ENCODE measurements at places on chromosomes 2 and 18.
A peak's percentile ranks its signal among the peaks of the same experiment; 100 is the strongest.

GRCh38 chr18:5444847-5445246 lies 99.0 kb downstream of the EPB41L3 start:
- no peak for DNase-seq

DNA sequence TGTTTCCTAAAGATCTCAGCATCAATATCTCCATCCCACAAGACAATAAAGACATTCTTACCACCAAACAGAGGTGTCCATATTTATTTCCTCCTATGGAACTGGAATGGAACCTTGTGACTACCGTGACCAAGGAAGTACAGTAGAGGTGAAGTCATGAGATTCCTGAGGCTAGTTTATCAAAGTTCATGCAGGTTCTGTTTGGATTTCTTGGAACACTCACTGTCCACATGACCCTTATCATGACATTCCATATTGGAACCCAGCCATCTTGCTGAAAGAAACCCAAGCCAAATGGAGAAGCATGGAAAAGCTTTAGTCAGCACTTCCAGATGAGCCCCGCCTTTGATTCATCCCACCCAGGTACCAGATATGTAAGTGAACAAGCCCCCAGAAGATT lies 516.0 kb upstream of the POU3F3 start:
- no peak for DNase-seq

GRCh38 chr2:130756053-130756873 lies 923 bp downstream of the AMER3 start:
- peak; percentile 13 for DNase-seq

- no peak for DNase-seq
These were observed 50.4 kb downstream of the PKP4 start for GRCh38 chr2:158507141-158507540.

DNA sequence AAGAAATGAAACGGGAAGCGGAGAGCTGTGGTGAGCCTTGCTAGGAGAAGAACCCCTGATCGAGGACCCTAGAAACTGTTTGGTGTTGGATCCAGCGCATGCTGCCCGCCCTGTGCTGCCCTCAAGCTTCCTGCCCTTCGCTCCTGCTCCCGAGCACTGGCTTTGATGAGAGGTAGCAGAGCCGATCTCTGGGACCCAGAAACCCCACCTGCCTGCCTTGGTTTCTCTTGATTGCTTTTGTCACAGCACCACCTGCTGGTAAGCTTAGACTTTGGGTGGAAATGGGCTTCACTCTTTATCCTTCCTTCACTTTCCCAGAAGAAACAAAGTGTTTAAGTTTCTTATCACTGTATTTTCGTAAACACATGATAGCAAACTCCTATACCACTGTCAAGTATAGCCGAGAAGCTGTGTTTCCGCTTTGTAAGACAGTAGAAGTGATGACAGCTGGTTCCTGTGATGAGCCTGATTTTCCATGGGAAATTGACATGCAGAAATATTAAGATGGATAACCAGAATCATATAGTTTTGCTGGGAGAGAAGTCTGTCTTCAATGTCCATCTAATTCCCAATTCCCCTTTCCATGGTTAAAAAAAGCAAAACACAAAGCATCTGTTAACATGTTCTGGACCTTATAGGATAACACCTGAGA lies 267.4 kb downstream of the PHLPP1 start:
- no peak for DNase-seq

- no peak for DNase-seq
These were observed 76.4 kb downstream of the NFATC1 start for GRCh38 chr18:79472176-79472575.

DNA sequence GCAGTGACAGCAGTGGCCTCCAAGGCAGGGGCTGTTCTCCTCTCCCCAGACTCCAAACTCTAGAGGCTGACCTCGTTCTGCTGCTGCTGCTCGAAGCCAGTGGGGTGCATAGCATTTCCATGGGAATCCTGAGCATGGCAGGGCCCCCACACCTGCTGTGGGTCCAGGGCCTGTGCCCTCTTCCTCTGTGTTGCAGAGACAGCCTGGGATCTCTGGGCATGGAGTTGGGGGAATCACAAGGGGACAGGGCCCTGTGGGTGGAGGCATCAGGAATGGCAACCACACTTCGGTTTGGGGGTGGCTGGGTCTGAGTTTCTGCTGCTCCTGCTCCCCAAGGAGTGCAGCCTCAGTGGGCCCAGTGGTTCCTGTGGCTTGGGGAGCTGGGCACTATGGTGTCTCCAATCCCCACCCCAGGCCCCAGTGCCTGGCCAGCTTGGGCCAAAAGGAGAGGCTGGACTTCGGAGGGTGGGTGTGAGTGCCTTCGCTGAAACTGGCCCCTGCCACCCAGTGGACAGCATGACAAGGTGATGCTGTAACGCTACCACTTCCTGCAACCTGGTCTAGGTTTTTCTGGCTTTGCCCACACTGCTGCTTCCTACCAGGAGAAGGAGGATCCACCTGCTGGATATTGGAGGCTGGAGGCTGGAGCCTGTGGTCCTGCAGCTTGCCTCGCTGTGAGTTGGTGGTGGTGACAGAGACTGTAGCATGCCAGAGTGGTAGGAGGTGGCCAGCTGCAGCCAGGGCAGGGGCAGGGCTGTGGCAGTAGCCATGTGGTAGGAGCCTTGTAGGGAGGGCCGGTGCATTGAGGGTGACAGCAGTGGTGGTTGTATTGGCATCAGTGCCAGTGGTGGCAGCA lies 56.6 kb downstream of the SOWAHC start:
- DNase-seq = no peak
